ENCODE measurements at places on chromosomes 1 and 21.

DNA sequence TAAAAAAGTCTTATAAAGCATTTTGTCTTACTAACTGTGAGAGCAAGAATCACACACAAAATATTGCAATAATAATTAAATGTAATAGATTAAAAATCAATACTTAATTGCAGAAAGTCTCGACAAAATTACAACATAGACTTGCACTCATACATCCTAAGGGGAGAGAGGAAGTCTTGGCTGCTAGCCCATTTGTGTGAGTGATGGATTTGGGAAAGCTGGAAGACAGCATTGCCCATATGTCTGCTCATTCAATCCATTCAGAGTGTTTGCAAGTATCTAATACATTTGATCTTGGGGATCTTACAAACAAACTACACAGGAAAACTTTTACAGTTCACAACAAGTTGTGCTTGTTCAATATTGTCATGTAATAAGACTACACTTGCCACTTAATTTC is 140.5 kb downstream of the COL11A1 start:
- no peak for DNase-seq

GRCh38 chr1:159208175-159208825 is 3.6 kb downstream of the ACKR1 start:
- no peak for DNase-seq

GRCh38 chr21:31666445-31667010 is 7.0 kb downstream of the SOD1 start:
- no peak for DNase-seq

GRCh38 chr1:183583466-183583865 is 6.8 kb downstream of the NCF2 start:
- no peak for DNase-seq

- DNase-seq: no peak
These were observed 1.1 kb upstream of the PANK4 start for GRCh38 chr1:2527556-2527860.

DNA sequence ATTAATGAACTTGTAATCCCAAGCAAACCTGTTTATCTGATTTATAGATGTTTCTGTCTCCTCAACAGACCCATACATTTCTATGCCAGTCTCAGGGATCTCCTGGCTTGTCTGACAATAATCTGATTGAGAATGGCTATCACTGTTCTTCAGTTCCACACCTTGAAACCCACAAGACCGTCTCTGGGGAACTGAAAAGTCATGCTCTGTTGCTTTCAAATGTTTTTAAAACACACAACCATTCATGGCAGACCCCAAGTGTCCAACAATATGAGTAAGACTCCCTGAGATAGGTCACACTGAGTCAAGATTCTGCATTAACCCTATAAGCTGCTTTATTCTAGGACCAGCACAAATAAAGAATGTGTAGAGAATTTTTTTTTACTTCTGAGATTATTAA is 611.2 kb upstream of the PLXNA2 start:
- no peak for DNase-seq

- DNase-seq: no peak
These were observed 355.7 kb upstream of the DUSP10 start for GRCh38 chr1:222097588-222097987.

- DNase-seq: no peak
These were observed 339.9 kb downstream of the NTNG1 start for GRCh38 chr1:107480548-107481415.

DNA sequence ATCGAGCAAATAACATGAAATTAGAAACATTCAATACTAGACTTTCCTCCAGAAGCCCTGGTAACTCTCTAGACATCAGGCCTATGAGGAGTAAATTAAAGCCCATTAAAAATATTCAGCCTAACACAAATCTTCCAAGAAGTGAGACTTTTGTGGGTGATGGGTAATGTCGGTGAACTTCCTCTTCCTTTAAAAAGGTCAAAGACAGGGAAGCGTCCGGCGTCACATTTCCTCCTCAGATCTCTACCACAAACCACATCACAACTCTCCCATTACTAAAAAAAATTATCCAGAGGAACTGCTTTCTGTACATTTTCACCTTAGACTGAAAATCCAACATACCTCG is 1.4 kb downstream of the EIF4G3 start:
- DNase-seq: no peak

DNA sequence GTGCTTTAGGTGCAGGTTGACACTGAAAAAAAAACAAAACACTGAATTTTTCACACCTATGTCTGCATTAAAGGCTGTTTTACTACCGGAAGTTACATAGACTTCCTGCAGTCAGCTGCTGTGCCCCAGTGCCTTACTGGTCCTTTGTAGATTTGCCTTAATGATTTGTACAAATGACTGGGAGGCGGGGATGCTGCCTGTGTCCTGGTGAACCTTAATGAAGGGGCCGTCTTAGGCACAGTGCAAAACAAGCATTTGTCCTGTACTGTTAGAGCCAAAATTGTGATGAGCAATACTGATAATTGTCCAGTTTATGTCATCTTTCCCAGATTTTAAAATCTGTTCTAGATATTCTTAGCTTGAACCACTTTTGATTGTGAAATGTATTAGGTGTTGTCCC is 90.9 kb upstream of the PGD start:
- DNase-seq: no peak

DNA sequence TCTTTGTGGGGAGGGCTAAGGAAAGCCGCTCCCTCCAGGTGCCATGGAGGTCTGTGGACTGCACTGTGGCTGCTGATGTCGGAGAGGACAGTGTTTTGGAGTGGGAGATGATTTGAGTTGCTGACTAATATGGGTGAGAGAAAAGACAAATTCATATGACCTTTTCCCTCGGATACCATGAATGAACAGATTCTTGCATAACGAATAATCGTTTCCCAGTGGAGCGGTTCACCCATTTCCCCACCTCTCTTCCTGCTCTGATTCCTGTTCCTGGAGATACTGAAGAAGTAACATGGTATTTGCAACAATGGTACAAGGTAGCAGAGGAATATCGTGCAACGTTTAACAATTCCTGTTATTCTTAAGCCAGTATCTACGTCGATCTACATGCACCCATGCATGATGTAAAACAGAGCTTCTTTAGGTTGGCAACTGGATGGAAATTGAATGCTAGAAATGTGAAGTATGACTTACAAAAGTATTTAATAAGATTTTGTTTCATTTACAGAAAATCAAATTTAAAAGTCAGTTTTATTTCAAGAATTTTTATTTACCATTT is 227.1 kb downstream of the TOMM20 start:
- no peak for DNase-seq

- no peak for DNase-seq
These were observed 6.3 kb upstream of the TNNT2 start for GRCh38 chr1:201383647-201384405.

Data from stimulated activated CD8-positive, alpha-beta memory T cell treated with anti-CD3 and anti-CD28 coated beads, Interleukin-4, amount 100 ng/mL, for 4 hours (primary cell).